ENCODE measurements at places on chromosomes 4 and X.

- peak; percentile 84 for DNase-seq
Measured at GRCh38 chr4:110533940-110534339, 58.0 kb downstream of the ENPEP start.

- no peak for DNase-seq
Measured at GRCh38 chrX:16771483-16772398, 14.5 kb upstream of the TXLNG start.

- DNase-seq: no peak
Measured at GRCh38 chrX:20063716-20064351, 52.9 kb downstream of the MAP7D2 start.

- DNase-seq: no peak
Measured at GRCh38 chrX:104187931-104188330, 21.7 kb downstream of the FAM199X start.

- DNase-seq: no peak
Measured at GRCh38 chr4:21226637-21227538, 526.6 kb downstream of the PACRGL start.

- DNase-seq: peak; percentile 15
Measured at GRCh38 chr4:139761461-139761860, 95.8 kb downstream of the MGST2 start.

DNA sequence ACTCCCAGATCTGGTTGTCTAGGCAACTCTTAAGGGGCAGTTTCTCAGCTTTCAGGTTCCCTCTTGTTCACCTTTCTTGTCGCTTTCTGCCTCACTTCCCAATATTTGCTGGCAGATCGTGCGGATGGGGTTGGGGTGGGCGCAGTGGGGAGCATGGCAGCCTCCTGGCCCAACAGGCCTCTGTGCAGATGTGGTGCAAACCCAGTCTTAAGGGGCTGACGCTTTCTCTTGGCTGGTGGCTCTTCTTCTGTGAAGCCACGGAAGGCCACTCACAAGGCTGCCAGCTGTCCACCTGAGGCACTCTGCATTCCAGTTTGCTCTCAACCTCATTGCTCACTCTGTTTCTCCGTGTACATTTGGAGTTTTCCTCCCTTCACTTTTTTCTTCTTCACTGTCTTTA lies 61.7 kb downstream of the NBDY start:
- DNase-seq: no peak
